Hematopoietic multipotent progenitor cell treated with erythropoietin and hydrocortisone succinate and interleukin-3 and kit ligand, for 4 days (in vitro differentiated cells): ENCODE measurements at places on chromosomes 13 and 19.

DNA sequence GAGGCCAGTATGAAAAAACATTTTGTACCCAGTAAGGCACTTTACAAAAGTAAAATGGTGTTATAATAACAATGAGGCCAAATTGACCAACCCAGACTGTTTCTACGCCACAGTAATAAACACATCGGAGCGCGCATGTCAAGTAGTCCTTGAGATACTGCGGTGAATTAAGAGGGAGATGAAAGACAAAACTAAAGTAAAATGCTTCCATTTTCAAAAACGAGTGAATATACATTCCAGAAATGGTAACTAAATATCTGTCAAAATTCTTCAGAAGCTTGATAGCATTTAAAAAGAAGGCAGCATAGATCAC, 19.0 kb downstream of the N4BP2L1 start:
- no peak for DNase-seq

GRCh38 chr13:94239135-94239534, 240.3 kb downstream of the DCT start:
- DNase-seq = peak; percentile 63

DNA sequence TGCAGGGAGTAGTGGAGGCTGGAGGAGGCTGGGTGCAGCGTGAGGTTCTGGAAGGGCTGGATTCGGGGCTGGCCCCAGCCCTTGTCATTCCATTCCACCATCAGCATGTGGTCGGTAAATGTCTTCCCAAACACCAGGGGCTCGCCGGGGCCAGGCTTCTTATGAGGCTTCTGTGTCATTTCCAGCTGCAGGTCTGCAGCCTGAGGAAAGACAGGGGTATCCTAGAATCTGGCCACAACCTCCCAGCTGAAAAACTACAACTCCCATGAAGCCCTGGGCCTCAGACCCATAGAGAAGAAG, 4.4 kb downstream of the BCAT2 start:
- no peak for DNase-seq

DNA sequence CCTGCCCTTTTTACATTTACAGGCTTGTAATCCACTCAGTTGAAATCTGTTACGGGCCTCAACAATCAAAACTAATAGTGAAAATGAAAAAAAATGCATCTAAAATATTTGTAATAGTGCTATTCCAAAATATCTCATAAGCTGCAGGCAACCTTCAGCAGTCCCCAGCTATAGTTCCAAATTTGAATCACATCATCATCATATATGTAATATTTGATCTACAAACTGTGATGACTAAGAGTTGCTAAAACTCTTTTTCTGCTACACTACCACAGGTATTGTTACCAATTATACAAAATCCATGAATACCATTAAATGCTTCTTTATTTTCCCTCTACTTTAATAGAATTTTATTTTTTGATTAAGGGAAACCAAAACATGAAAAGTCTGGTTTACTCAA, 121.4 kb upstream of the RFC3 start:
- no peak for DNase-seq

- DNase-seq = peak; percentile 66
These were observed 422 bp upstream of the MTUS2 start for GRCh38 chr13:28819735-28820098.

DNA sequence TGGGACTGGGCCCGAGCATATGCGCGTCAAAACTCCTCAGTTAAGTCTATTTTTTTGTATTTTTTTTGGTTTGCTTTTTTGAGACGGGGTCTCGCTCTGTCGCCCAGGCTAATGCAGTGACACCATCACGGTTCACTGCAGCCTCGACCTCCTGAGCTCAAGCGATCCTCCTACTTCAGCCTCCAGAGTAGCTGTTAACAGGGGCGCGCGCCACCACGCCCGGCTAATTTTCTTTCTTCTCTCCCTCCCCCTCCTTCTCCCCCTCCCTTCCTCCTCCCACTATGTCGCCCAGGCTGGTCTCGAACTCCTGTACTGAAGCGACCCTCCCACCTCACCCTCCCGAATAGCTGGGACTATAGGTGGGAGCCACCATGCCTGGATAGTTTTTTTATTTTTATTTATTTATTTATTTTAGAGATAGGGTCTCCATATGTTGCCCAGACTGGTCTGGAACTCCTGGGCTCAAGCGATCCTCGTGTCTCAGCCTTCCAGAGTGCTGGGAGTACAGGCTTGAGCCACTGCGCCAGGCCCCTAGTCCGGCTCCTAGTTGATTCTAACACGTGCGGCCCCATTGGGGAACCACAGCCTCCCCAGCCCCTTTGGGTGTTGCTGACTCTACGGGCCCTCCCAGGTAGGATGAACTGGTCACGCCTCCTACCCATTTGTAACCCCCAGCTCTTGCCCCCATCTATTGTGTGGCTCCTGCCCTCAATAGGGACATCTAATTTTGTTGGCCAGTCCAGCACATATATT, 806 bp upstream of the ZNF837 start:
- no peak for DNase-seq

- no peak for DNase-seq
These were observed 4.5 kb downstream of the REXO1 start for GRCh38 chr19:1843646-1844394.

DNA sequence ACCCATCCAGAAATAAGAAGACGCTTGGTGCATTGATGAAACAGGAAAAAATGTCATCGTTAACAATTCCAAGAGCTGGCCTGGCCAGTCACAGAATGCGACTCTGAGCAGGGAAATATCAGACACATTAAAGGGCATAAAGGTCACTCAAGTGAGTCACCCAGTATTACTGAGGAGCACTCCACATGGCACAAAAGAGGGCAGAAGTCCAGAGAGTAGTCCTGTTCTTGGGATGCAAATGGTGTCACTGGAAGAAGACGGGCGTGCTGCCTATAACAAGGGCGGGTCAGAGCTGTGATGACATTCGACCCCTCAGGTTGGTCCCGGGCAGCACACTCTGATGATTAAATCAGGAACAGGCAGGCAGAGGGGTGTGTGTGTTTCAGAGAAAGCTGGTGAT, 720.3 kb downstream of the UQCRFS1 start:
- DNase-seq = no peak

GRCh38 chr19:4097501-4097900, 26.4 kb downstream of the MAP2K2 start:
- DNase-seq = no peak

DNA sequence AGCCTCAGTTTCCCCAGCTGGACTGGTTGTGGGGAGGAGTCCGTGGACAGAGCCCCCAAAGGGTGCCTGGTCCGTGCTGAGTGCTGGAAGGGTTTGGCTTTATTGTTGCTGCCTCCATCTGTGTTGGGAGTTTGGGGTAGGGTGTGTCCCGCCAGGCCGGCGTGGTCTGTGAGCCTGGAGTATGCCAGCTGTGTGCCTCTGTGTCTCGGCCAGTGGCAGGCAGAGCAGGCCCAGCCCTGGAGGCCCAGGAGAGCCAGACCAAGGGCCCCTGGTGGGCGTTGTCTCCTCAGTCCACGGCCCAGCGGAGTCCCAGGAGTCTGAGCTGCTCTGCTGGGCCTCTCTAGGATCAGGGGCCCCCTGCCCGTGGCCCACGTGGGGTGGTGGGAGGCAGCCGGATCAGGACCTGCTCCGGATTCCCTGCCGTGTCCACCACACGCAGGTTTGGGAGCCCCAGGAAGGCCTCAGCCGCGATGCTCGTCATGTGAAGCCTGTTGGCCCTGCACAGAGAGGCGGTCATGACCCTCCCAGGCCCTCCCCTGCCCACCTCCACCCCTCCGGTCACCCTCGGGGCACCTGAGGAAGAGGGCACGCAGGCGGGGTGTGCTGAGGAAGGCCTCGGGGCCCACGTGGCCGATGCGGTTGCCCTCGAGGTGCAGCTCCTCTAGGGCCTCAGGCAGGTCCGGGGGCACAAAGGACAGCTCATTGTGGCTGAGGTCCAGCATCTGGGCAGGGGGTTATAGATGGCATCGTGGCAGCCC, 6.6 kb downstream of the PODNL1 start:
- no peak for DNase-seq

GRCh38 chr19:38333245-38333644, 2.4 kb upstream of the CATSPERG start:
- no peak for DNase-seq

DNA sequence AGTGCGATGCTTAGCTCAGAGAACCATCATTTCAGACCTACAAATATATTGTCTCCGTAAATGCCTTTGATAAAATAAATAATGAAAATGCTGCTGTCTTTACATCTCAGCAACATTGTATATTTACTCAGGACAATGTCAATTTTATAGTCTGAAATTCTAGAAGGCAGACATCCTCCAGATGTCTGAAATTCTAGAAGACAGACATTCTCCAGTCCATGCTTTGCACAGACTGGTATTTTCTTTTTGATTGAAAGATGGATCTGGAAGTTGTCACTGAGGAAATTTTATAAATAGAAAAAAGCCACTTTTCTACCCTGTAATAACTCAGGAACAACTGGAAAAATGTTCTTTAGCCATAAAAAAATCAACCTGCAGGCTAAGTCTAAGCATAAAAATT, 2293.3 kb downstream of the PCDH9 start:
- DNase-seq = no peak

DNA sequence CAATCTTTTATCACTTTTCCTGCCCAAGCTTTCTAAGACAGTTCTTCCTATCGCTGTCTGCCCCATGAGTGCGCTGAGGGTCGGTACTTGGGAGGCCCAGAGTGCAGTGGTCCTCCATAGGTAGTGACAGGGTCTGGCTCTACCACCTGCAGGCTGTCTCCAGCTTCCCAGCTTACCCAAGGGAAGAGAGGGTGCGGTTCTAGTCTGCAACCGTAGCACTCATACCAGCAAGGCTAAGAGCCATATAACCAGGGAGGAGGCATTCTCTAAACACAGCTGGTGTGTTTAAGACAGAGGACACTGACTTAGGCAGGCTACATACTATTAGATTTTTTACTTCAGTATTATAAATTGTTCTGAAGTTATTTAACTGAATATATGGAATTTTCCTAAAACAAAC, 8.2 kb downstream of the PROZ start:
- no peak for DNase-seq

GRCh38 chr13:91298060-91298459, 49.4 kb upstream of the MIR17HG start:
- no peak for DNase-seq

GRCh38 chr19:8615813-8616596, 5.5 kb upstream of the ADAMTS10 start:
- peak; percentile 84 for DNase-seq

- DNase-seq = no peak
These were observed 800.2 kb upstream of the MIR17HG start for GRCh38 chr13:90547272-90547790.

DNA sequence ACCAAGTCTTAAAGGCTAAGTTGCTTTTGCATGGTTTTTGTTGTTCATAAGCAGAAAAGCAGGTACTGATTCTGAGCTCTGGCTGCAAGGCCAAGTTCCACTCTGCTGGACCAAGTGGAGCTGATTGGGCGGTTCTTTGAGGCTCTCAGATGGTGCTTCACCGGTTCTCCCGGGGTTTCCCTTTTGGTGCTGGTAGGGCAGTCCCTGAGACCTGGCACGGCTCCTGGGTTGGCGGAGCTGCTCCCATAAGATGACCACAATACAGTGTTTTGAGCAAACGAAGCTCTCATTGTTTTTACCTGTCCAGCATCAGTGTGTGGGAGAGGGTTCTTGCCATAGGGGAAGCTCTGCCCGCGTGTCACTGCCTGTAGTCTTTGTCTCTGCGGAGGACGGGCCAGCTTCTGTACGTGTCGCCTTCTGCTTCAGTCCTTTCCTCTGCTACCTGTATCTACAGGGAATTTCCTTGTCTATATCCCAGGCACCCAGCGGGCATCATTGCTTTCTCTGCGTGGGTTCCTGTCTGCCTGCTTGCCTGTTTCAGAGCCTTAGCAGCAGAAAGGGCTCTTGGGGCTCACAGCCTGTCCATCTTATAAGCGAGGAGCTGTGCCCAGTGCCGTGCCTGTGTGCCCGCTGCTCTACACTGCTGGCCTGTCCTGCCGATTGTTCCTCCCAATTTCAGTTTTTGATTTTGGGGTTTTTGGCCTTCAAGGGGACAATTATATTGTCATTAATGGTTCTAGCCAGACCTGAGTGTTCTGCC, 2.3 kb downstream of the U2AF2 start:
- DNase-seq = no peak

- DNase-seq = no peak
These were observed 287 bp upstream of the B3GLCT start for GRCh38 chr13:31199527-31199848.

DNA sequence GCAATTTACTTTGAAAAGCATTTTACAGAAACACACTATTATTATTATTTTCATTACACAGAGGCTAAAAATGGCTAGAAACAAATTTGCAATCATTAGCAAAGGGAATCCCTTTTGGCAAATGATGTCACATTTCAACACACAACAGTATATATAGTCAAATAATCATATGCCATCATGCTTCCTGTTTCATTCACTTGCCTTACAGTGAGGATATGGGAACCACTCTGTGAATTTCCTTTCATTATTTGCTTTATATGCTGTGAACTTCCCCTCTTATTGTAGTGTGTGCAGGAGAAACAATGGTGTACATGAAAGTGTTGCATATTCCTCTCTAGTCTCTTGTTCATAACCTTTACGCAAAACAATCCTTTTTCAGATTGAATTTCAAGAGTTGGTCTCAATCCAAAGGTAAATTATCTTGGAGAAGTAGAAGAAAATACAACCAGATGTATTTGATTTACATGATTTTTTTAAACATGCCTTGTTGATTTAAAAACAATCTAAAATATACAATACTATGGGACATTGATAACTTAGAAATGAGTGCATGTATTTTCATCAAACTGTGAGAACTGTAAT, 657.3 kb downstream of the EFNB2 start:
- DNase-seq = no peak

GRCh38 chr13:113926951-113927660, 46.8 kb downstream of the C13orf46 start:
- DNase-seq = no peak

- no peak for DNase-seq
These were observed 103.5 kb downstream of the RAB20 start for GRCh38 chr13:110458017-110458416.

DNA sequence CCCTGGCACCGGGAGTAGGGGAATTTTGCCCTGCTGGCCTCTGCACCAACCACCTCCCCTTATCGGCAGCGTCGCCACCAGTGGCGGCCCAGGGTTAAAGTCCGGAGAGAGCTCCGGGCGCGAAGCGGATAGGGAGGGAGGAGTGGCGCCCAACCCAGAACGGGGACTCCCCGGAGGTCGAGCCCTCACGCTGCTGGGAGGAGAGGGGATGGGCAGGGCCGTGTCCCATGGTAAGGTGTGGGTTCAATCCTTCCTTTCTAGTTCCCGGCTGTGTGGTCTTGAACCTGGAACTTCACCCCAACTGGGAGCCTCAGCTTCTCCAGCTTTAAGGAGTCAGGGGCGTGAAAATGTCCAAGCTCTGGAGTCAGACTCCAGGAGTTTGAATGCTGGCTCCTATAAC, 23.3 kb upstream of the BCL3 start:
- DNase-seq = peak; percentile 46
